ENCODE measurements at places on chromosomes 5 and 9.

- DNase-seq, result no peak
Observed at GRCh38 chr5:112116371-112116770, 302.7 kb downstream of the EPB41L4A start.

DNA sequence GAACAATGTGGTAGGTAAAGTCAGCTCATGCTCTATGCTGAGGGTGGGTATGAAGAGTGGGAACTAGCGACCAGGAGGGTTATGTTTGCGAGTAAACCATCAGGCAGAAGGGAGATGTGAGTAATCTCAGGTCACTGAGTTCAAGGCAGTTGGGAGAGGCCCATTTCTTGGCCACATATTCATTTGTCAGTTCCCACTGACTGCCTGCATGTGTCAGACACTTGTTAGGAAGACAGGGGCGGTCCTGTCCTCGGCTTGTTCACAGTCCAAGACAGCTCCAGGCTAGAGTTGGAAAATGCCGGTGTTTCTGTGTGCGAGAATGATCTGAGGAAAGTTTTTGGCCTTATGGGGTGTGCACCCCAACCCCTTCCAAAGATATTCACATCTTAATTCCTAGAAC lies 48.6 kb upstream of the GDNF start:
- no peak for DNase-seq

- no peak for DNase-seq
Observed at GRCh38 chr5:139021346-139021745, 146.2 kb upstream of the LRRTM2 start.

DNA sequence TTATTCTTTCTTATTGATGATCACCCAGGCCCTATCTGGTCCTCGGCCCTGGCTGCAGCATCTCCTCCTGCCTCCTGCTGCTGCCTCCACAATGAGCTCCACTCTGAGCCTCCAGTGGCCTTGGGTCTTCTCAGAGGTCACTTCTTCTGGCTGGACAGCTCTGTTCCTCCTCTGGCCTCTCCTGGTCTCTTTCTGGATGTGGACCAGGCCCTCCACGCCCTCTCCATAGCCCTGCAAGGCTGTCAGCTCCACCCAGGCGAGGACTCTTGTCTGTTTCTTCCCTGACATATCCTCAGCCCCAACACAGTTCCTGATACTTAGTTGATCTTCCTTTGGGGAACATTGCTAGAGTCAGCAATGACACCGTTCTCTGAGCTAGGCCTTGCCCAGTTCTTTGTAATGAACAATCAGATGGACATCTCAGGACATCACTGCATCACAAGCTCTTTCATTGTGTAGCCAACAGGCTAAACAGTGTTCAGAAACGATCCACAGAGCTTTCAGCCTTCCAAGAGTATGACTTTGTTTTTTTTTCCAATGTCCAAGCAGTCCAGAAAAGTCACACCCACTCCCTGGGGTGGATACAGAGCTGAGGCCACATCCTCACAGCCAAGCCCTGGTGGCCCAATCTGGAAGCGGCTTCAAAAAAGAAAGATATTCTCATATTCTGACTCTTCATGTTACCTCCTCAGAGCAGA lies 62.5 kb upstream of the DNAH5 start:
- no peak for DNase-seq

DNA sequence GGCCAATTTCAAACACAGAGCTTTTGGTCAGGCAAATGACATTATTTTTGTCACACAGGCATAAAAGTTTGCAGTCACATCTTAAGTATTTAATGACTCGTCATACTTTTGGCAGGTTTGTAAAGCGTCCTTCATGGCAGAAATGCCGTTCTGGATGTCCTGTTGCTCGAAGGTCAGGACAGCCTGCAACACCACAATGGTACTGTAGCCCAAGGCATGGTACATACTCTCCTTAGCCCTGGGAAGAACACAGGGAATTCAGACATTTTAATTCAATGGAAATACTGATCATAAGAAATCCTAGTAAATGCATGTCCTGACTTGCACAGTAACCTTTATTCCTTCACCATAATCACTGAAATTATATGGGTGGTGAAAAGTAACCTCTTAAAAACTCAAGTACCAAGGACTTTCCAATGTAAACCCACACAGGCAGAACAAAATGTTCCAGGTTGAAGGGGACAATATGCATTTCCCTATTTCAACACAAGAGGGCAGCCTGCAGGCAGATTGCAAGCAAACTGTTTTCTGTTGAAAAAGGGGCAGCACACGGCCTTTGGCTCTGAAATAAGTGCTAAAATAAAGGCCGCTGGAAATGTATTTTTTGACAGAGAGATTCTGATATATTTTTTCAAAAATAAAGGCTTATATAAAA lies 95.7 kb downstream of the TTC39B start:
- peak; percentile 68 for DNase-seq

DNA sequence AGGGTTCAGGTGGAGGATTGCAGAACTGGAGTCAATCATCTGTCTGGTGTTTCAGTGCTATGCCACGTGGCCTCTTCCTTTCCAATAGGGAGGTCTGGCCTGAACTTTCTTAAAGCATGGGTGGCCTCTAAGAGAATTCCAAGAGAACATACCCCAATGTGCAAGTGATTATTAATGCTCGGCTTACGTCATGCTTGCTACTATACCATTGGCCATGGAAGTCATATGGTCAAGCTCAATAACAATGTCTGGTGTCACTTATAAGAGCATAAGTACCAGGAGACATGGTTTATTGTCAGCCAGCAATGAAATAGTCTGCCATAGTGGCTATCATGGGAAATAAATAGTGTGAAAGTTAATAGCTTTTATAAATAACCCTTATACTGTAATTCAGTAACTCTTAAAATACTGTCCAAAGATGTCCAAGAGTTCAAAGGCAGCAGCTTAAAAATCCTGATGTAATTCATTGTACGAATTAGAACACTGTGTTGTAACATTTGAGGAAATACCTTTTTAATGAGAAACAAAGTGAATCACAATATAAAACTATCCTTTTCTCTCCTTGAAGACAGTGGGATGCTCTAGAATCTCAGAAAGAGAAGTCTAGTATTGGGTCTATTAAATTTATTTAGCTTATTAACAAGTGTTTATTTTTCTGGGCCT lies 355.4 kb upstream of the PRR16 start:
- no peak for DNase-seq

DNA sequence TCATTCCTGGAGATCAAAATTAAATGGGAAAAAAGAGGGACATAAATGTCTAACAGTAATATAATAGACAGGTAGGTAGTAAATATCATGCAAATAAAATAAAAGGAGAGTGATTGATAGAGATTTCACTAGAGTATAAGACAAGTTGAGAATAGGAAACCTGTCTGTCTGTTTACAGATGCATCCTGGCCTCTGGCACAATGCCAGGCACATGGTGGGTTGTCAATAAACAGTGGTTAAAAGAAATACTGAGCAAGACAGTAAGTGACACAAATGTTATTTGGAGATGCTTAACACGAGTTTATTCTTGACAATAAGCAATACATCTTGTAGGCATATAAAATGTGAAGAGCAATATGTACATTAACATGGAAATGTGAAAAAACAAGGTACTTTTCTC lies 33.3 kb downstream of the RICTOR start:
- no peak for DNase-seq

DNA sequence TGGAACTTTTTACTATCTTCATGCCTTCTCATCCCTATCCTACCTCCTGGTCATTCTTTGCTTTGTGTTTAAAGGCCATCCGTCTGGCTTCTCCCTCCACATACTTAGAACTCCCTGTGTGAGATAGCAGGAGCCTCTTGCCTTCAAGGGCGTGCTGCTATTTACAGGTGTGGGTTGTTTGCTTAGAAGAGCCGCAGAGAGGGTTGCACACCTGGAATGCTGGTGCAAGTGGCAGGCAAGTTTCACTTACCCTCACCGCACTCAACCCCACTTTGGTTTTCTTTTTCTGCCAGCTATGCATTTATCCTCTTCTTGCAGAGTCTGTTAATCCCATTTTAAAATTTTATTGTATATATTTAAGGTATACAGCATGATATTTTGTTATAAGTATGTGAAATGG lies 12.6 kb downstream of the SKP2 start:
- no peak for DNase-seq

DNA sequence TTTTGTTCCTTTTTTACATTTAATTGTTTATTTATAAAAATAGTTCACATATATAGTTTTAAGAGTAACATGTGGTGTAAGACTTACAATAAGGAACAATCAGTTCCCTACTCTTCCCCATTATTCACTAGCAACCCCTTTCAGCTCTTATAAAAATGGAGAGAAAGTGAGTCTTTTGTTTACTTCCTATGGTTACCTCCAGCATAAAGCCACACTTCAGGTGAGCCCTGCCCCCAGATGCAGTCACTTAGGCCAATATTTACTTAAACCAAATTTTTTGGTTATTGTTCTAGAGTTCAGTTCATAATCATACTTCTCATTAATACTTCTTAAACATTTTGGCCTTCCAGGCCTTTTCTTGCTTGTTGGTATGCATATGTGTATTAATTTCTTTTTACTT lies 33.7 kb downstream of the UBE2R2 start:
- DNase-seq, result no peak

GRCh38 chr9:97903177-97903576 lies 19.1 kb downstream of the TRMO start:
- no peak for DNase-seq

- no peak for DNase-seq
Observed at GRCh38 chr9:124254261-124254682, 3.5 kb upstream of the NEK6 start.

DNA sequence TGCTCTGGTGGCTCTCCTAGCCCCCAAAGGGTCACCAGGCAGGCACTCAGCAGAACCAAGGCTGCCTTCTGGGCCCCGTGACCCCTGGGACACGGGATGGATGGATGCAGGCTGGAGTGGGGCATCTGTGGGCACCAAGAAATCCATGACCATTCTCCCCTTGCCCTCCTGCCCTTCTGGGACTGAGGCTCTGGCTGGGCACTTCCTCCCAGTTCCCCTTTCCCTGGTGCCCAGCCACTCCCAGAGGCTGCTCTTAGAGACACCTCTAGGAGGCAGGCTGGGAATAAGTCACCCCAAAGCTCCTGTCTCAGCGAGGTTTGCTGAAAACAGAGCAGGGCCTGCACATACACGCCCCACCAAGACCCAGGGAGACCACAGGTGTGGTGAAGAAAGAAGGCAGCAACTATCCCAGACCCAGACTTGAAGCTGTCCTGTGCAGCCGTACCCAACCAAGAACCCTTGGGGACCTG lies 943 bp downstream of the STING1 start:
- DNase-seq, result no peak

DNA sequence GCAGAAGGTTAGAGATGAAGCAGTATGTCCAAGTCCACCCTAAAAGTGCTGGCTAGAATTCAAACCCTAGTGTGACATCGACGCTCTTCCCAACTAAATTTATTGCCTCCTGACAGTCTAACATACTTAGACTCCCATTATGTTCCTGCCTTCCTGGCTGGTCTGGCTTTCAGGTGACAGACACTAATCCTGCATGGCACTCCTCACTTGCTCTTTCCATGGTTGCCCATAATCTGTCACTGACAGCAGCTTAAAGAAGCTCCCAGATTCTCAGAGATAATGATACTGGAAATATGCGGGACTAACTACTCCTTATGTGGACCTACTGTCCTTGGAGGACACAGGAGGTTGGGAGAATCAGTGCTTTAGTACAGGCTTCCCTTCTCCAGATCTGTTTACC lies 41.7 kb upstream of the HTR1A start:
- DNase-seq, result no peak

GRCh38 chr5:26427281-26427680 lies 611.1 kb downstream of the CDH9 start:
- no peak for DNase-seq

GRCh38 chr5:133521801-133522200 lies 90.5 kb downstream of the FSTL4 start:
- no peak for DNase-seq

GRCh38 chr9:2157277-2158110 lies 142.3 kb downstream of the SMARCA2 start:
- DNase-seq, result peak; percentile 86

GRCh38 chr9:72173080-72173479 lies 23.8 kb downstream of the GDA start:
- no peak for DNase-seq

GRCh38 chr9:130430734-130431535 lies 13.8 kb upstream of the ASS1 start:
- no peak for DNase-seq

GRCh38 chr5:120254385-120254784 lies 209.7 kb upstream of the PRR16 start:
- no peak for DNase-seq

GRCh38 chr9:86639899-86640379 lies 285.7 kb upstream of the TUT7 start:
- DNase-seq, result no peak

- DNase-seq, result no peak
Observed at GRCh38 chr5:53997736-53998627, 312.4 kb downstream of the ARL15 start.

GRCh38 chr5:153745778-153746395 lies 255.4 kb downstream of the GRIA1 start:
- no peak for DNase-seq

- DNase-seq, result no peak
Observed at GRCh38 chr5:444226-444625, 1.2 kb downstream of the EXOC3 start.

- no peak for DNase-seq
Observed at GRCh38 chr5:93360436-93361088, 220.5 kb downstream of the NR2F1-AS1 start.

DNA sequence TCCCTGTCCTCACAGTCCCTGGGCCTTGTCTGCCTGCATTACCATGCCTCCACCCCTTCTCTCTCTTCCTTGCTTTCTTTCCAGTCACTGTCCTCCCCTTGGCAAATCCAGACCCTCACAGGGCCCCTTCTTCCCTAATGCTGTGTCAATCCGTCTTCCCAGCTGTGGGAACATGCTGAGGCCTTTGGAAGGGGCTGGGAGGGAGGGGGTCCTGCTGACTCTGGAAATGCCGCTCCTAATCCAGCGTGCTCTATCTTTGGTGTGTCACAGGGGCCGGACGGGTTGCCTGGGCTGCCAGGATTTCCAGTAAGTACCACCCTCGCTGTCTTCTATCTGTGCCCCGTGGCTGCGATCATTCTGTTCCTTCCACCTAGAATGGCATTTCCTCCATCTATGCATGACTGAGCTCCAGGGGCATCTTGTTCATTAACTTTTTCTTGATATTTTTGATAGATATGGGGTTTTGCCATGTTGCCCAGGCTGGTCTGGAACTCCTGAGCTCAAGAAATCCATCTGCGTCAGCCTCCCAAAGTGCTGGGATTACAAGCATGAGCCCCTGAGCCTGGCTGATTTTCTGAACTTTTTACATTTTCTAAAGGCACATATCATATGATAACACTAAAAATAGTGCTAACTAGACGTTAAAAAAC lies 64.5 kb upstream of the TGFBR1 start:
- DNase-seq, result no peak
